ENCODE measurements at places on chromosomes 16 and 17.

GRCh38 chr17:60491771-60492170 is 34.3 kb downstream of the APPBP2 start:
- DNase-seq, result no peak

GRCh38 chr17:44593156-44593555 is 35.9 kb downstream of the FZD2 start:
- DNase-seq, result no peak

GRCh38 chr17:41539071-41539492 is 11.0 kb upstream of the KRT19 start:
- DNase-seq, result no peak

DNA sequence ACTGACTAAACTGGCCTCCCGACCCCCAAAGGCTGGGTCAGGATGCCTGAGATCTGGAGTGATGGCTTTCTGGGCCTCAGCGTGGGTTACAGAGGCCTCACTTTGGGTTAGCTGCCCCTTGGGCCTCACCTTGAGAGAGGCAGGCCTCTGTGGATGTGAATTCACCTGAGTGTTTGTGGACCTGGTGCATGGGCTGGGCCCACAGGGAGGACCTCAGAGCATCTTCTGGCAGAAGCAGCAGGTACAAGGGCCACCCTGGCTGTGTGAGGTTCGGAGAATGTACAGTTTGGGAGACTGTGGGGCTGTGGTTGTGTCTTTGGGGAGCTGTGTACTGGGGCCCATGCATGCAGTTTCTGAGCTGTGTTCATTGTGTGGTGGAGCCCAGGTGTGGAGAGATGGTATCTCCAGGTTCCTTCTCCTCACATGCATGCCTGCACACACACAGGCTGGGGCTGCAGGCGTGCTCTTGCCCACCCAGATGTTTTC is 18.3 kb downstream of the RARA start:
- no peak for DNase-seq

DNA sequence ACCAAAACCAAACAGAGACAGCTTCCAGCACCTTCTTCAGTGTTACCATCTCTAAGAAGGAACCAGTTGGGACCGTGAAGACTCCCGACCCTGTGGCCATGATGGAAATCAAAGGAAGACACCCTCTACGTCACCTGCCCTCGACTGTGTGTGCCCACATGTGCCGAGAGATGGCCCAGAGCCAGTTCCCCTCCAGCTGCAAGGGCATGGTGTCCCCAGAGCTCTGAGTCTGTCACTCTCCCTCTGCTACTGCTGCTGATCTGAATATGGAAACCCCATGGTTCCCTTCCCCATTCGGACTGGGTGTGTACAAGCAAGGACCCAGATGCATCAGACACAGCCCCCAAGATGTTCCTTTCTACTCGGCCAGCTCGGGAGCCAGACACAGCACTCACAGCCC is 76.4 kb downstream of the SOCS1 start:
- DNase-seq, result no peak
